ENCODE measurements at places on chromosomes 3 and 15.

DNA sequence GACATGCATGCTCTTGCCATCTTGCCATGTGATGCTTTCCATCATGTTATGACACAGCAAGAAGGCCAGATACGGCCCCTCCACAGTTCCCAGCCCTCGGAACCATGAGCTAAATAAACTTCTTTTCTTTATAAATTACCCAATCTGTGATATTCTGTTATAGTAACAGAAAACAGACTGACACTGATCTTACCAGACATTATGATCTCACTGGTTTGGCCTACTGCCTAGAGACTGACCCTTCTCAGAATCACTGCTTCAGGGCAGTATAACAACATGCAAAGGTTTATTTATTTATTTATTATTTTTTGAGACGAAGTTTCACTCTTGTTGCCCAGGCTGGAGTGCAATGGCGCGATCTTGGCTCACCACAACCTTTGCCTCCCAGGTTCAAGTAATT is 14.0 kb downstream of the ZNF619 start:
- no peak for DNase-seq

DNA sequence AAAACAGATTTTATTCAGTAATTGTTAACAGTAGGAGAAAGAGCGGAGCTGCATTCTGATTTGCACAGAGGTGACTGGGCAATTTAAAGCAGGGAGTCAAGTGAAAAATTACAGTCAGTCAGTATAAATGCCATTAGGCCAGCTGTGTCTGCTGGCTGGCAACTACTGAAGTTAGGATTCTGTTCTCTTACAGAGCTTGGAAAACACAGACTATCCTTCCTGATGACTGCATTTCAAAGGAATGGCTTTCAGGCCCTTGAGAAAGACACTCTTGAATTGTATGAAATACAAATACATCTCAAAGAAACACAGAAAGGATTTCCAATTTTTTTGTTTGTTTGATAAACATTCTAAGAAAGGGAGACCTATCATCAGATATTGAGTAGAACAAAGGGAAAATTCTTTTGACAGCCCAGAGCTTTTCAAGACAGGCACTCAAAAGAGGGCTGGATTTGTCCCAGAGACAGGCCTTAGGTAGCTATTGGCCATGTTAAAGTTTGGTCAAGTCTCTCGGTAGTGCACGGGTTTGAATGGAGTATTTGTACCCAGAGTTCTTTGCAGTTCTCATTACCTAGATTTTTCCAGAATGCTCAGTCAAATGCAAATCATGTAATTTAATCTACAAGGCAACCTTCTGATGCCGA is 551.2 kb upstream of the CCDC54 start:
- DNase-seq = no peak

GRCh38 chr3:88033079-88033478 is 25.7 kb downstream of the CGGBP1 start:
- no peak for DNase-seq

GRCh38 chr15:95327183-95327525 is 1003.3 kb upstream of the NR2F2 start:
- DNase-seq = no peak

GRCh38 chr3:107881509-107881908 is 209.3 kb downstream of the CD47 start:
- DNase-seq = no peak

DNA sequence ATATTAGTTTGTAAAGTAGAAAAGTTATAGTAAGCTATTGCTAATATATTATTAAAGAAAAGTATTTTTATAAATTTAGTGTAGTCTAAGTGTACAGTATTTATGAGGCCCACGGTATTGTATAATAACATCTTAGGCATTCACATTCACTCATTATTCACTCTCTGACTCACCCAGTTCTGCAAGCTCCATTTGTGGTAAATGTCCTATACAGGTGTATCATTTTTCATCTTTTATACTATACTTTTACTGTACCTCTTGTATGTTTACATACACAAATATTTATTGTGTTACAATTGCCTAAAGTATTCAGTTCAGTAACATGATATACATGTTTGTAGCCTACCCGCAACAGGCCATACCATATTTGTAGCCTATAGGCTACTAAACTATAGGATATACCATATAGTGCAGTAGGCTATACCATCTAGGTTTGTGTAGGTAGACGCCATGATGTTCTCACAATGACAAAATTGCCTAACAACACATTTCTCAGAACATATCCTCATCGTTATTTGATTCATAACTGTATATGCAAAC is 246.8 kb upstream of the ALCAM start:
- no peak for DNase-seq

DNA sequence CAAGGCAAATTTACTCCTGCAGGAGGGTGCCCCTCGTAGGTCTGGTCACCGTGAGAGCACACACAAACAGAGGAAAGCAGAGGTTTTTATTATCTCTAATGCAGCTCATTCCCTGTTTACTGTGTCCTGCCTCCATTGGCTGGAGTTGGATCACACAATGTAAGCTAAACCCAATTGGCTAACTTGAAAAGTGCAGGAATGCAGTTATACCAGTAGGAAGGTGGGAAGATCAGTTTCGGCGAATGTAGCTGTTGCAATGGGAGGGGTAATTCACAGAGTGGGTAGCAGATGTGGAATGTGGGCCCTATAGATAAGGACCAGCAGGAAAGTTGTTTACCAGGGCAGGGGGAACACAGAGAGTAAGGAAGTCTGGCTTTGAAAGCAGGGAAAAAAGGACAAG is 42.5 kb upstream of the NPAP1 start:
- DNase-seq = no peak

DNA sequence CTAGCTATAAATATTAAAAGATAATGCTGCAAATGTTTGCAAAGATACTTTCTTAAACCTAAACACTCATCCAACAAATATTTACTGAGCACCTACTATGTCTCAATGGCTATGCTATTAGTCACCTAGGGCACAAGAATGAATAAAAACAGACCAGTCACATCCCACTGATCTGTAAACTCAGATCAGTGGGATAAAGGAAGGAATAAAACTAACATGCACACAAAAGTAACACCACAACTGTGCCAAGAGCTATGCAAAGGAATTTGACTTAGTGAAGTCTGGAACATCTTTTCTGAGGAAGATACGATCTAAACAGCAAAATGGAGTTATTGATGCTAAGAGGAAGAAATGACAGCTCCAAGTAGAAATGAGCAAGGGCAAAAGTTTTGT is 56.6 kb downstream of the CBLB start:
- DNase-seq = no peak

- DNase-seq = no peak
These were observed 35.7 kb upstream of the APEH start for GRCh38 chr3:49638445-49638844.

GRCh38 chr15:98226578-98226977 is 266.1 kb downstream of the ARRDC4 start:
- DNase-seq = no peak

DNA sequence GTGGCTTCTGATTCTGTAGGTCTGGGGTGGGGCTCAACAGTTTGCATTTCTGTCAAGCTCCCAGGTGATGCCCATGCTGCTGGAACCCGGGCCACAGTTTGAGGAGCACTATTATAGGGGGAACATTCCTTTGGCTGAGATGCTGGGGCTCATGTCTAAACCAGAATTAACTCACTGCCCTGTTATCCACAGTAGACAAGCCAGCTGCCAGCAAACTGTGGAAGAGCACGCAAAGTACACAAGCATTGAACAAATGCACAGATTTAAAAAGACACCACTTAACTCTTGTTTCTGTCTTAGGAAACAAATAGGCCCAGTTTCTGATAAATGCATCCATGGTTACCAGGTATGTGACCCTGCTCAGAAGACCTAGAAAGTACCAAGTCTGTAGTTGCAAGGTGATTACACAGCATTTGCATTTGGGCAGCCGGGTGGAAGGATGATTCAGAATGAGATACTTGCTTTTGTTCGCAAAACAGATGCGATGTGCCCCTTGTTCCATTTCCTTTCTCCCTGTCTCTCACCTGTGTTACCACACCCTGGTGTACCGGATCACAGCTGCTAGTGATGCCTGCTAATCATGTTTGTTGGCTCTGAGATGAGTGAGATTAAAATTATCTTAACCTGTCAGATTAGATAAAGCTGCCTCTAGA is 12.4 kb downstream of the GYG1 start:
- DNase-seq = no peak

GRCh38 chr15:80721476-80721875 is 26.4 kb downstream of the ABHD17C start:
- no peak for DNase-seq

DNA sequence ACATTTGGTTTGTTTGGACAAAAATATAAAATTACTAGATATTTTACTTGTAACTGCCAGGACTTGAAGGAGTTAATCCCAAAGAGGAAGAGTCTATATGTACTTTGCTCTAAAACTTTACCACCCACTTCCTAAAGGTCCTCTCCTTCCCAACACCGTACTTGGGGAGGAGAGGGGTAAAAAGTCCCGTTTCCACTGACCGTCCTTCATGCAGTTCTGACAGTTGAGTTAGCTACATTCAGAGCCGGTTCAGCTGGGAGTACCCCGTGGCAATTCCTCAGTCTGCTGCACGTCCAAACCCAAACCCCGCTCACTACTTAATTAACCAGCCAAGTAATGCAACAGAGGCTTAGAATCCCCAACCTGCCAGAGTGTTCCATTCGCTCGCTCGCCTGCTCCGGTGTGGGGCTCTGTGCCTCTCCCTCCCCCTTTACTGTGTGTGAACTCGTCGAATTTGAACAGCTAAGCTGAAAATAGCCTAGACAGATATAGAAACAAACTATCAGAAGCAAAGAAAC is 519.7 kb downstream of the FOXP1 start:
- no peak for DNase-seq

- no peak for DNase-seq
These were observed 197.9 kb downstream of the TPRG1 start for GRCh38 chr3:189369636-189370035.

DNA sequence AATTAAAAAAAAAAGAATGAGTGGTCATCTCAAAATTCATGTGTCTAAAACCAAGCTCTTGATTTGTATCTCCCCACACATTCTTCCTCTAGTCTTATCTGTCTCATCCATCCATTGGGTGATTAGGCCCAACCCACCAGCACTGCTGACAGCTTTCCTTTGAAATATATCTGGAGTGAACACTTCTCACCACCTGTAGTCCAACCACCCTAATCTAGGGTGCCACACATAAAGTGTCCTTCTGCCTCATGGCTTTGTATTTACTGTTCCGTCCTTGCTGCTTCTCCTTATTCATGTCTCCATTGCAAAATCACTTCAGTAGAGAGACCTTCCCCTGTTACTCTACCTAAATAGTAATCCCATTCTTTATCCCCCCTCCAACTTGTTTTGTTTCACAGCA is 82.4 kb upstream of the PTX3 start:
- no peak for DNase-seq

DNA sequence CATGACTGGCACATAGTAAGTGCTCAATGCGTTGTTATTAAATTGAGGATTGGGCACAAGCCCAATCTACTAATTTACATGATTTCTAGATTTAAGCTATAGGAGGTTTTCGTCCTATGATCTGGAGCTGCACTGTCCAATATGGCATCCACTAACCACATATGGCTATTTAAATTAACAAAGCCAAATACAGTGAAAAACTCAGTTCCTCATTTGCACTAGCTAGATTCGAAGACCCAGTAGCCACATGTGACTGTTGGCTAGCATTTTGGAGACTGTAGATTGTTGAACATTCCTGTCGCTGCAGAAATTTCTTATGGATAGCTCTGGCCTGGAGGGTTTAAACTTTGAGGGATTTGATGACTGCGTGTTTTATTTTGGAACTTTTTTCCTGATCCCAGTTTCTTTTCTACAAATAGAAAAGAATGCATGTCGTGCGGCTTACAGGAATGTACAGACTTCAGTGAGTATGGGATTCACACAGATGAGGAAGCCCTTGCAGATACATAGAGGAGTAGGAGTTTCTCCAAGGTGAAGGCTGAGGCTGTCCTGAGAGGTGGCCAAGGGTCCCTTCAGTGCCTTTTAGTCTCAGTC is 82.8 kb downstream of the SLCO3A1 start:
- DNase-seq = no peak

- DNase-seq = no peak
These were observed 775 bp downstream of the TTC21A start for GRCh38 chr3:39108200-39108710.
